RWPE2 (cell line): ENCODE measurements at places on chromosomes 3 and 15.

- DNase-seq = no peak
These were observed 196.4 kb downstream of the RORA start for GRCh38 chr15:61032600-61033286.

DNA sequence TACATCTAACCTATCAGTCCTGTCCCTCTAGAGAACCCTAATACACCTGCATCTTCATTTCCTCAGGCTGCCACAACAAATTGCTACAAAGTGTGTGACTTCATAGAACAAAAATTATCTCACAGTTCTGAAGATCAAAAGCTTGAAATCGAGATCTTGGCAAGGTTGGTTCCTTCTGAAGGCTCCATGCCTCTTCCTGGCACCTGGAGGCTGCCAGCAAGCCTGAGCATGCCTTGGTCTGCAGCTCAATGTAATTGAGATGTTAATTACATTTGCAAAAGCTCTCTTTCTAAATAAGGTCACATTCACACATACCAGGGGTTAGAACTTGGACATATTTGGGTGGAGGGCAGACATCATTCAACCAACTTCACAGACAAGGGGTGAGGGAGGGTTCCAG is 86.4 kb upstream of the ABHD17C start:
- no peak for DNase-seq

- DNase-seq = no peak
These were observed 515.4 kb upstream of the IL12A start for GRCh38 chr3:159473206-159473605.

GRCh38 chr3:190676481-190676880 is 162.6 kb downstream of the IL1RAP start:
- no peak for DNase-seq

GRCh38 chr3:96172917-96173316 is 641.5 kb upstream of the EPHA6 start:
- DNase-seq = no peak

DNA sequence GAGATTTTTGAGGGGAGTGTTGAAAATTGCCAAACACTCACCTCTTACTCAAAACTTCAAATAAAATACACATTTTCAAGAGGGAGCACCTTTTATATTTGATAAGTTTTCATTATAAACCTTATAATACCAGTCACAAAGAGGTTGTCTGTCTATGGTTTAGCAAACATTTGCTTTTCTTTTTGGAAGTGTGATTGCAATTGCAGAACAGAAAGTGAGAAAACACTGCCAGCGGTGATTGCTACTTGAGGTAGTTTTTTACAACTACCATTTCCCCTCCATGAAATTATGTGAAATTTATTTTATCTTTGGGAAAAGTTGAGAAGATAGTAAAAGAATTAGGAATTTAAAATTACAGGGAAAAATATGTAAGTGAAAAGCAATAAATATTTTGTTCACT is 20.1 kb downstream of the DIPK2A start:
- no peak for DNase-seq

DNA sequence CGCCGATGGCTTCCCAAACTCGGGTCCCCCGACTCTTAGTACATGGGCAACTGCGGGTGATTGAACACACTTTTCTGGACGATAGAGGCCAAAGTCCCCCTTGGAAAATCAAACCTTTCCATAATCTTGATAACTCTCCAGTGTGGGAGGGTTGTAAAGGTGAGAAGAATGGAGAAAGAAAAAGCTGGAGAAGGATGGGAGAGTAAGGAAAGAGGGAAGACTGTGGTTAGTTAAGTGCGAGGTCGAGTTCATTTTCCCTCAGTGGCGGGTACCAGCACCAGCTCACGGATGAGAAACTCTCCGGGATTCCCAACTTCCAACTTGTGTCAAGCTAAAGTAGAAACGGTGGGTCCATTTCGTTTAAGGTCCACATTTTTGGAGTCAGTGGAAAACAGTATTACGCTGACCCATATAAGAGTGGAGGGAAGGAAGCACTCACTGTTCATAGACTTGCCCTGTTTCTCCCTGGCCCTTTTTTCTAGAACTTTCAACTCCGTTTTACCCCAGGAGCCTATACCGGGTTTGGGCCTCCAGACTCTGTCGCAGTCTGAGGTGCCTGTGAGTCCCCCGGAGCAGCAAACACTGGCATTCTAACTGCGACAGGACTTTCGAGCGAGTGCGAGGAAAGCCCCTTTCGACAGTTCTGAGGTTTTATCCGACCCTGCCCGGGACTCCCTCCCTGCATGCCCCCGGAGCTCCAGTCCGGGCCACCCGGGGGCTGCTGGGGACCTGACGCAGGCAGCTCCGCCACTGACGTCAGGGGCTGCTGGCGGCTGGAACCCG is 14.8 kb downstream of the ZIC1 start:
- DNase-seq = no peak

DNA sequence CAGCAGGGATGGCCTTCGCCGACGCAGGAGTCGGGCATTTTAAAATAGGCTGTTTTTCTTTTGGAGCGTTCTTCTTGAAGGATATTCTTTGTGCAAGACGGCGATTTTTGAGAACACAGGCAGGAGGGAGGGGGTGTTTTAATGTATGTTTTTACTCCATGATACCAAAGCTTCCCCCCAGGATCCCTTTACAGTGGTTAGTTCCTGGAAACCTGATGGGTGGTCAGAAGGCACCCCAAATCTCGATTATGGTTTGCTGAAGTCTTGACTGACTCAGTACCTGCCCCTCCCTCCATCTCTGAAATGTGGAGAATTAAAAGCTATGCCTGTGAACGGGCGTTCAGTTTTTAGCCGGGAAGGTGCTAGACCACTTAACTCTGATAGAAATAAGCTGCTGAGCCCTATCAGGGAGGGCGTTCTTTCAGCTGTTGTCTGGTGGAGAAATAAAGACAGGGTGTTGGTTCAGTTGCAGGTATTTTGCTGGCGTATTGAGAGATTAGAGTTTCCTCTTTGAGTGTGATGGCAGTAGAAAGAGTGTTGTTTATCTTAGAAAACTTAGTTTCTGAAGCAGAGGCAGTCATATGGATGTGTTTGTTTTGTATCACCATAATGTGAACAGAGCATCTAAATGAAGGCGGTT is 3.4 kb downstream of the IGF1R start:
- no peak for DNase-seq

GRCh38 chr3:120421926-120422325 is 28.9 kb downstream of the FSTL1 start:
- no peak for DNase-seq

- DNase-seq = no peak
These were observed 379.9 kb upstream of the RASGRP1 start for GRCh38 chr15:38944536-38944935.

GRCh38 chr3:159761848-159762635 is 226.6 kb upstream of the IL12A start:
- DNase-seq = no peak

DNA sequence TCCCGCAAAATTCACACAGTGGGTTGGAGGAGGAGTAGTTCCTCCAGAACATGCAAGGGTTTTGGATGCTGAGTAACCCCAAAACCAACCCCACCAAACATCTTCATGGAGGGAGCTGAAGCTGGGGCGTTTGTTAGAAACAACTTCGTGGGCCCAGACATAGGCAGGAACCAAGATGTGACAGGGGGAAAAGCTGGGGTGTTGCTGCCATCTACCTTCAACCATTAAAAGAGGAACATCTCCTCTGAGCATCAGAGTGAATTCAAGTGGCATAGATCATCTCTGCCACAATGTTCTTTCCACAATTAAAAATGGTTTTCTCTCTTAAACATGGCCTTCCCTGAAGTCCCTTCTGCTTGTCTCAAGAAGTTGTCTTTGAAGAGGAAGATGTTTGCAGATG is 20.5 kb downstream of the SIDT1 start:
- no peak for DNase-seq

DNA sequence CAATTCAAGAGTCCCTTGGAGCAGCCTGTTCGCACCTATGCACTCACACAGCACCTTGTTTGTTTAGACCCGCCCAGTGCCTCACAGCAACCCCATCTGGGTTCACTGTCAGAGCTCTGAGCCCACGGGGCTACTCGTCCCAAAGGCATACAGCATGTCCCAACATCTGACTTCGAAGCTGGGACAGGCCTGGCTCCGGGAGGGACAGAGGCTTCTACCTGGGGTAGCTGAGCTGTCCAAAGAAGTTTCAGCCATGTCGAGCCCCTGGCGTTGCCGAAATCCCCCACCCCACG is 28.6 kb upstream of the CYP11A1 start:
- no peak for DNase-seq

DNA sequence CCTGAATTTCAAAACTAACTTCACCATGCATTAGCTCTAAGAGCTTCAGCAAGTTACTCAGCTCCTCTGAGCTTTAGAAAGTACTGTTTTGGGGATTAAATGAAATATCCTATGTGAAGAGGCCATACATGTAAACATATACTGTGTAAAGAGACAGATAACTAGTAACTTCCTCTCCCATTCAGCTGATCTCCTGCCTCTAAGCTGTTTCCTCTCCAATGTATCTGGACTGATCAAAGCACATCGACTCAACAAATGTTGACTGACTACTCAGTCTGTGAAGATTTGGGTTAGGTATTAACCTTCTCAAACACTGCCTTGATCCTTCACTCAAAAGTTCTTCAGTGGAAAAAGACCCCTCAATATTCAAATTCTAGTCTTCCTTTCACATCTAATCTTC is 82.0 kb downstream of the BOC start:
- DNase-seq = no peak

- no peak for DNase-seq
These were observed 63.0 kb downstream of the CYP11A1 start for GRCh38 chr15:74304431-74304830.

DNA sequence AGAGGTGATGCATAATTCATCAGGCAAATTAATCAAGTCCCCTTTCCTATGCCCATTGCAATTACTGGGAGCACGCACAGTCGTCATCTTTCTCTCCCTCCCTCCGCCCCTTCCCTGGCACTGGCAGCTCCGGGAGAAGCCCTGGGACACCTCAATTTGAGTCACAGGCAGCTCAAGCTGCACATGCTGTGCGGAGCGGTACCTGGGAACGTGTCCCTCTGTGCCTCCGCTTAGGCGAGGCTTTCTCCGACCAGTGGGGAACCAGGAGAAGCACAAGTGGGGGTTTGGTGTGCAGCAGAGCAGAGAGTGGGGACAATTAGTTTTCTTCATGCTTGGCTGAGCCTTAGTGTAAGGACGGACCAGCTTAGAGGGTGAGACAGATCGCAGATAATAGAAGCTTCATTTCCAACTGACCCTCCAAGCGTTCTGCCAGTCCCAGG is 88.3 kb downstream of the SOX14 start:
- no peak for DNase-seq

- no peak for DNase-seq
These were observed 25.6 kb upstream of the FAM174B start for GRCh38 chr15:92681141-92681631.

GRCh38 chr15:74870436-74871215 is 2.5 kb downstream of the SCAMP2 start:
- DNase-seq = no peak

GRCh38 chr3:124652009-124652408 is 78.2 kb upstream of the UMPS start:
- DNase-seq = no peak

DNA sequence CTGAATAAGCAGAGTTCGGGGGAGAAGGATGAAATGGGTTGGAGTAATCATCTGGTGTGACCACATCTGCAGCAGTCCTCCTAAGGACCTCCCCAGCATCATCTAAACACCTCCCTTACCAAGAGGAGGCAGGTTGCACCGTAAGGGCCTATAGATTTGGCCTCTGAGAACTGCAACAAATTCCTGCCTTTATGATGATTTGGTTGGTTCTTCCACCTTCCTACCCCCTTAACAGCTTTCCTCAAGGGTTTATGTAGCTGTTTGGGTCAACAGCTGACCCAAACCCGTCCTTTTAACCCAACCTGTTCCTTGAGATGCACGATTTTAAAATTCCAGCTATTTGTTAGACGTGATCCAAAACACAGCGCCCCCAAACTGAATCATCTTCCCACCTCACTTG is 58.2 kb downstream of the AAGAB start:
- DNase-seq = no peak

DNA sequence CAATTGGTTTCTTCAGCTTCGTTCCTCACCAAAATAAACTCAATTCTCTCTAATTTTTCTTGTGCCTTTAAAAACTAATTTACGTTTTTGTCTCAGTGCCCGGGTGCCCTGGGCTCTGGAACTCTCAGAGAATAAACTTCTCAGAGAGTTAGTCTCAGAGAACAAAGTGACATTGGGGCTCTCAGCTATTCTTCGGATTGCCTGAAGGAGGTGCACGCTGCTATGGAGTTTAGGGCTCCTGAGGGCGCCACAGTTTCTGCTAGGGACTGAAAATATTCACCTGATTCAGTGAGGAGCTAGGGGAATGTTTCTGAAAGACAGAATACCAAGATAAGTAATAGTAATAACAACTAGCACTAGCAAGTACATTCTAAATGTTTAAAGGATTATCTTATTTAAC is 22.7 kb downstream of the ZIC4 start:
- no peak for DNase-seq

- DNase-seq = no peak
These were observed 324.6 kb upstream of the PLSCR5 start for GRCh38 chr3:146929696-146930095.

- DNase-seq = no peak
These were observed 23.7 kb downstream of the HACD2 start for GRCh38 chr3:123561188-123561587.

DNA sequence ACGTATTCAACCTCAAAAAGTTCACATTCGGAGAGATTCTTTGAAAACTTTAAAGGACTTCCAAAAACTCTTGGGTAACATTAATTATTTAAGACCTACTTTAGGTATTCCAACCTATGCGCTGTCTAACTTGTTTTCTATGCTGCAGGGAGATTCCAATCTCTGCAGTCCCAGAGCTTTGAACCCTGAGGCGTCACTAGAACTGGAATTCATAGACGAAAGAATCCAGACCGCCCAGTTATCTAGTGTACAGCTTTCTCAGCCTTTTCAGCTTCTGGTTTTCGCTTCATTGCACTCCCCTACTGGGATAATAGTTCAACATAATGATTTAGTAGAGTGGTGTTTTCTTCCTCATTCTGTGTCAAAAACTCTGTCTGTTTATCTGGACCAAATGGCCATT is 711.3 kb downstream of the ROBO1 start:
- DNase-seq = no peak

GRCh38 chr15:57138349-57138788 is 219.9 kb downstream of the TCF12 start:
- no peak for DNase-seq

DNA sequence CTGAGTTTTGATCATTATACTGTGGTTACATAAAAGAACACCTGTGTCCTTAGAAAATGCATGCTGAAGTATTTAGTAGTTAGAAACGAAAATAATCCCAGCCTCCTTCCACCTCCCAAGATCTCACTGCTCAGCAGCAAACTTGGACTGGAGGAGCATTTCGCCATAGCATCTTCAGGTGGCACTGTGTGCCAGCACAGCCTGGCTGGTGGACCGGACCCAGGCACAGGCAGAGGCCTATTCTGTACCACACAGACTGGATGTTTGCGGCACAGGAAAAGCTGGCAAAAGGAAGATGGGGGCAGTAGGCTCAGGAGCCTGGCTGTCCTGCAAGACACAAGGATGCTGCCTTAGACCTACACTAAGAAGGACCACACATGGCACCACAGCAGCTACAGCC is 10.2 kb downstream of the STIMATE start:
- DNase-seq = no peak

GRCh38 chr3:114584734-114585371 is 291.0 kb downstream of the TIGIT start:
- DNase-seq = no peak
